T-helper 1 cell (primary cell): ENCODE measurements at places on chromosomes 2 and 18.

DNA sequence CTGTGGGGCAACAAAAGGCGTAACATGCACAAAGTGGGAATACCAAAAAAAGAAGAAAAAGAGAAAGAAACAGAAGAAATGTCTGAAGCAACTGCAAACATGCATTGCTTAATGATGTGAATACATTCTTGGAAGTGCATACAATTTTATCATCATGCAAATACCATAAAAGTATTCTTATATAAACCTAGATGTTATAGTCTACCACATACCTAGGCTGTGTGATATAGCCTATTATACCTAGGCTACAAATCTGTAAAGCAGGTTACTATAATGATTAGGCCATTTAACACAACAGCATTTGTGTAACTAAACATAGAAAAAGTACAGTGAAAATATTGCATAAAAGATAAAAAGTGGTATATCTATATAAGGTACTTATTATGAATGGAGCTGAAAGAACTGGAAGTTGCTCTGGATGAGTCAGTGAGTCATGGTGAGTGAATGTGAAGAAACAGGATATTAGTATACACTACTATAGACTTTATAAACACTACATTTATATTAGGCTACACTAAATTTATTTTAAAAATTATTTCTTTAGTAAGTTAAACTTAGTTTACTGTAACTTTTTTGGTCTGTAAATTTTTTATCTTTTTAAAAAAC lies 319.4 kb upstream of the KCNH7 start:
- DNase-seq = no peak

DNA sequence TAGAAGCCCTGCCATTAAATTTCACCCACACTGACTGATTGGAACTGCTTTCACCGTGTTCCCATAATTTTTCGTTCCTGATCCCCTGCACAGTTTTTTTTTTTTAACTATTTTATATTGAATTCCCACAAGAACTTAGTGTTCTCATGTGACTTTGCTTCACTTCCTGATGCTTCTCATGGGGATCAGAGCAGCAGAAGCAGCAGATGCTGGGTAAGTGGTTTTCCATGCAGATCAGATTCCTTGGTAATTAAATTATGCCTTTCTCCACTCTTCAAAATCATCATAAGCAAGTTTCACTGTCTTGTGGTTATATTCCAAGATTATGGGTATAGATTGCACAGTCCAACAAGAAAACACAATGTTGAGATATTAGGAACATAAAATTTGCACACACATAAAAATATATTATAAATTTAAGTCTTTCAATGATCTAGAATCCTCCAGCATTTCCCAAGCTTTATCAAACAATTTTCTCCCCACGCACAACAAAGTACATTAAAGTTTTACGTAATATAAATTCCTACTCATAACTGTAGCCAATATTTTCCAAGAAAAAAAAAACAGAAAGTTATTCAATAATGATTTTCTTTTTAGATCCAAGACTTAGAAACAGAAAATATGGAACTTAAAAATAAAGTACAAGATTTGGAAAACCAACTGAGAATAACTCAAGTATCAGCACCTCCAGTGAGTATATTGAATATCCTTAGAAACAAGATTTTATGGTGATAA lies 277.9 kb downstream of the GULP1 start:
- DNase-seq = no peak

DNA sequence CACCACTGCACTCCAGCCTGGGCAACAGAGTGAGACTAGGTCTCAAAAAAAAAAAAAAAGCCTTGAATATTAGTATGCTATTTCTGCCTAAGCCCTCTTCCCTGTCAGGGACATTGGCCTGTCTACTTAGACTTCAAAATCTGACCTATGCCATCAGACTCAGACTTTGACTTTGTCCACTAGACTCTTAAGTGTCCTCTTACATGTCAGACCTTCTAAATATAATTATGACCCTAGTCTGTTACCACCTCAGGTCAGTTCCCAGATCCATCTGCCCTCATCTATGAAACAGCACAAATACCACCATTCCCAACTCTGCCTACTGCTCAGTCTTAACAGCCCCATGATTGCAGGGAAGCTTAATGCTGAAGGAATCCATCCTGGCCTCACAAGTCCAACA lies 244.6 kb downstream of the ZEB2 start:
- DNase-seq = no peak

- DNase-seq = no peak
Observed at GRCh38 chr2:69742322-69742952, 503 bp downstream of the ANXA4 start.

GRCh38 chr2:67752969-67753368 lies 309.8 kb downstream of the C1D start:
- no peak for DNase-seq

DNA sequence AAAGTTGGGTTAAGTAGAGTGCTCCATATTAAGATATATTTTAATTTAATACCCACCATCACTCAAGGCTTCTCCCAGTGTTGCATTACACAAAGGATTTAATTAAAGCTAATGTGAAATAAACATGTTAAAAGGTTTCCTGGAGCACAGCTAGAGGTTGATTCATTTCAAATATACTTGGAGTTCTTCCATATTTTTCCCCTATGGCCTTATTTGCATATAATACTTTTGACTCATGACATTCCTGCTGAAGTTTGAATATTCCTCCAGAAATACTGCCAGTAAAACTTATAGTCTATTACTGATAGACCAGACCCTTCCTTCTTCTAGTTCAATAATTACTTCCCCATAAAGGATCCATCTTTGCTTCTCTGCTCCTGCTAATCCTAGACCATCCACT lies 227.5 kb downstream of the GULP1 start:
- no peak for DNase-seq

DNA sequence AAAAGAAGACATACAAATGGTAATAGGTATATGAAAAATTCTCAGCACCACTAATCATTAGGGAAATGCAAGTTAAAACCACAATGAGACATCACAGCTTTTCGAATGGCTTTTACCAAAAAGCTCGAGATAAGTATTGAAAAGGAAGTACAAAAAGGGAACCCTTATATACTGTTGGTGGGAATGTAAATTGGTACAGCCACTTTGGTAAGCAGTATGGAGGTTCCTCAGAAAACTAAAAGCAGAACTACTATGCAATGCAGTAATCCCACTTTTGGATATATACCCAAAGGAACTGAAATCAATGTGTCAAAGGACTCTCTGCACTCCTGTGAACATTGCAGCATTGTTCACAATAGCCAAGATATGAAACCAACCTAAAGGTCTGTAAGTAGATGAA lies 107.5 kb upstream of the SPATS2L start:
- no peak for DNase-seq

DNA sequence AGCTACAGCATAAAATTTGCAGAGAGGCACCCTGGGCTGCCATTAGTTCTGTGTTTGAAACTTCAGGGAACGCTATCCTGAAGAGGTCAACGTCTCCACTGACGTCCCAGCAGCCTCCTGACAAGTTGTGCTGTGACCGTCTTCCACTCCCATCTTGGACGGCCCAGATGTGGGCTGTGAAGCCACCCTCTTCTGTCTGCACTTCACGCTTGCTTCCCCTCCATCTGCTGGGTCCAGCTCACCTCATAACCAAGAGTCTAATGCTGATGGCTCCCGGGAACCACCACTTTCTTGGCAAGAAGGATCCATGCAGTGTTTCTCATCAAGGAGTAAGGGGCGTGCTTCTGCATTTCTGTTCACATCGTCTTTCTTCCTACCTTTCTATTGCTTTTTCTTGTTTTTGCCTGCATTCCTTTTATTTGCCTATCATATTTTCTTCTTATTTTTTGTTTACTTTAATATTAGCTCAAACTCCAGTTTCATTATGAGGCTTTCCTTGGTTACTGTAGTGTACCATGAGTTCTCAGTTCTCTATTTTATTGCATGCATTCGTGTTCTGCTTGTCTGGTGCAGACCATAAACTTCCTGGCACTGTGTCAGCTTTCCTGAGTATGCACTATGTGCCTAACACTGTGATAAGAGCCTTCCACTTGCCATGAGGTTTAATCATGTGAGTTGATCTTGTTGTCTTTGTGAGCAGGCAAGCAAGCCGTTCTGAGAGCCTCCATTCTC lies 631.8 kb upstream of the RAB6C start:
- DNase-seq = no peak

GRCh38 chr2:133957724-133958480 lies 296.0 kb upstream of the MGAT5 start:
- DNase-seq = no peak

- DNase-seq = no peak
Observed at GRCh38 chr18:79242246-79242645, 153.5 kb upstream of the NFATC1 start.

- DNase-seq = no peak
Observed at GRCh38 chr2:160085662-160086061, 23.2 kb upstream of the PLA2R1 start.

DNA sequence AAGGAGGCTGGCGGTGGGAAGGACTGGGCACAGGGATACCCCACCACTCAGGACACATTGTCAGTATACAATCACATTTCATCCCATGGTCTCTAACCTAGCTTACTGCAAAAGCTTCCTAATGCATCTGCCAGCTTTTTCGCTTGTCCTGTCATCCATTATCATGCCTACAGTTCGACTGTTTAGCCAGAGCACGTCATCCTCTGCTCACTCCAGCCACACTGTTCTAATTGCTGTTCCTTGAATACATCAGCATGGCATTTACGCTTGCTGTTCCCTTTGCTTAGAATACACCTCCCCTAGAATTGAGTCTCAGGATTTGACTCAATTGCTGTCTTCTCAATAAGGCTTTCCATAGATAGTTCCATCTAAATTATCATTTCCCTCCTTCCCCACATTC lies 166.3 kb downstream of the CCDC148 start:
- no peak for DNase-seq

DNA sequence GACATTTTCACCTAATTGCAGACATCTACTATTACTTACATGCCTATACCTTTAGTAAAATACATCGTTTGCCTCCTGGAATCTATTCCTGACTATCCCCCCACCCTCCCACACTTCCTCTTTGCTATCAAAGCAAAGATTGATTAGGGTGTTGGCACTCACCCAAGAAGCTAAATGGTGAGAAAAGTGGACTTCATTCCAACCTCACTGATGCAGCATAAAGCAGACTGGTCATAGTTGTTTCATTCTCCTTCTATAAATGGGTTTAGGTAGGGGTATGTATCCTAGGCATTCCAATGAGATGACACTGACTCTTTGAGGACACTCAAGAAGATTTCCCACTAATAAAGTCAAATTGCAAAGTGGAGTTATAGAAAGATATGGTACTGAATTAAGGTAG lies 97.4 kb downstream of the LRP1B start:
- no peak for DNase-seq

DNA sequence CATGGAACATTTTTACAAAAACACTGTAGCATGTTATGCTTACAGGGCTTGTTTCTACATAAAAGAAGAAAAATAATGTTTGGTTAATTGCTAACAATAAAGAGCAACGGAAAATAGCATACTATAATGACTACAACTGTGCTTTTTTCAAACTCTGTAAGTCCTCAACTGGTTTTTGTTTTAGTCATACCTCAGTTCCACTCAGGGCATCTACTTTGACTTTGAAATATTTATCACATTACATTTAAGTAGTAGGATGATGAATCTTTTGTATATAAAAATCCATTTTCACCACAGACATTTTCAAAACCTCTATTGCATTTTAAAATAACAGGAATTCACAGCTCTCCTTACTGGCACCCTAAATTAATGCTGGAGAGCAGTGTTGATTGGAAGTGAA lies 8.3 kb downstream of the SATB2 start:
- DNase-seq = no peak

DNA sequence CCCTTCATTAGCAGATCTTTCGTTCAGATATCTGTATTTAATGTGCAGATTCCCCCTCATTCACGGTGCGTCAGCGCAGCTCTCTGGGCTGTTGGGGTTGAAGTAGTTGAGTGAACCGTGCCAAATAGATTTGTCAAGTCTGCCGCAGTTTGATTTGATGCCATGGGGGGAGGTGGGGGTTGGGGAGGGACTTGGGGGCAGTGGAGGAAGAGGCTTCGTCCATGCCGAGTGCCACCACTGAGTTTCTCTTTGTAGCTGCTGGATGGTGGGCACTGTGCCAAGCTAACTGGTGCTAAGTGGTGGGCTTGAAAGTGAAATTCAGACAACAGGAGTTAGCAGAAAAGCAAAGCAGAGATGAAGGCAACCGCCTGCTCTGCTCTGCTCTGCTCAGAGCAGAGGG lies 47.9 kb downstream of the NRP2 start:
- DNase-seq = no peak

DNA sequence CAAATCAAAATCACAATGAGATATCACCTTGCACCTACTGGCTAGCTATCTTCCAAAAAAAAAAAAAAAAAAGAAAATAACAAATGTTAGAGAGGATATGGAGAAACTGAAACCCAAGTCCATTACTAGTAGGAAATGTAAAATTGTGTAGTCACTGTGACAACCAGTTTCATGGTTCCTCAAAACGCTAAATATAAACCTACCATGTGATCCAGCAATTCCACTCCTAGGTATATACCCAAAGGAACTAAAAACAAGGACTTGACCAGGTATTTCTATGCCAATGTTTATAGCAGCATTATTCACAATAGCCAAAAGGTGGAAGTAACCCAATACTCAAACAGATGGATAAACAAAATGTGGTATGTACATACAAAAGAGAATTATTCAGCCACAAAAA lies 11.7 kb upstream of the SCRN3 start:
- no peak for DNase-seq

DNA sequence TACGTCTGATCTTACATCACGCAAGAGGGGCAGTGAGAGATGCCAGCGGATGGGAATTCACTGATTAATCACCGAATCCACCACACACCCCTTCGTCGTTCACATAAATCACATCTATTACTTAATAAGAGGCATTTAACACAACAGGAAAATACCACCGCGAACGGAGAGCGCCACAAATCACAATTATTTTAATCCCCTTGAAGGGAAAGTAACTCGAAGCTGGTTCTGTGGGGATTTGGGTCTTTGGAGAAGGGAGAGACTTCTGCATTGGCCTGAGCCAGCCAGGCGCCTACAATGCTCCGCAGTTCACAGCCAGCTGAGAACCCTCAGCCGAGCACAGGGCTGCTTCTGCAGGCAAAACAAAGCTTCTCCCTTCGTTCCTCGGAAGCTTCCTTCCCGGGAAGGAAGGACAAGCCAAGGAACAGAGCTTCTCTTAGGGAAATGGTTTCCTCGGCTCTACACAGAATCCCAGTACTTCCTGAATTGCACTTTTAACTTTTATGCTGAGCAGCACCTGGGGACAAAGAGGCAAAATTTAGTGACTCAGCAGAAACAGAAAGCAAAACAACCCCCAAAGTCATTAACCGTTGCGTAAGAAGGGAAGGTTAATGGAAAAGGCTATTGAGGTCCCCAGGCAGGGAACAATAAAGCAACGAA lies at the start of gene LRP1B:
LRP1B (minus strand) TSS at position 7 of the 660 bp plus-strand sequence. CDS start 287 bp downstream, outside the sequence.
- peak; percentile 2 for DNase-seq

DNA sequence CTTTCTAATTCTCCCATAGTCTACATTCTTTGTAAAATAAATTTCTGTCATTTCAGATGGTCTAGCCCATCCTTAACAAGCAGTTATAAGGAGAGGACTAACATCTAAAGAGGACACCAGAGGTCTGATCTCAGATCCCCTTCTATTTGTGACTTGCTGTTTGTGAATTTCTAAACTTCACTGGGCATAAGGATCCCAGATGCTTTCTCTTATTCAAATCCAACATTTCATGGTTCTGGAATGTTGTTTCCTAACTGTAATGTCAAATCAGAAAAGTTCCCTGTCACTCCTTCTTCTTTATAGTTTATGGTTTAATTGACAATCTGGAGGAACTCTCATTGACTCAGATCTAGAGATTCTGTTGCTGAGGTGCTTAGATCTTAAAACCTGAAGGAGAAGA lies 430.2 kb downstream of the MEIS1 start:
- DNase-seq = no peak
